WTC11 (cell line): ENCODE measurements at places on chromosomes 7 and 10. TPM values are rescaled to one million over a fixed set of nuclear protein-coding genes. Genes with fewer than 3 reads are reported as not detected.
A peak's percentile ranks its signal among the peaks of the same experiment; 100 is the strongest.

DNA sequence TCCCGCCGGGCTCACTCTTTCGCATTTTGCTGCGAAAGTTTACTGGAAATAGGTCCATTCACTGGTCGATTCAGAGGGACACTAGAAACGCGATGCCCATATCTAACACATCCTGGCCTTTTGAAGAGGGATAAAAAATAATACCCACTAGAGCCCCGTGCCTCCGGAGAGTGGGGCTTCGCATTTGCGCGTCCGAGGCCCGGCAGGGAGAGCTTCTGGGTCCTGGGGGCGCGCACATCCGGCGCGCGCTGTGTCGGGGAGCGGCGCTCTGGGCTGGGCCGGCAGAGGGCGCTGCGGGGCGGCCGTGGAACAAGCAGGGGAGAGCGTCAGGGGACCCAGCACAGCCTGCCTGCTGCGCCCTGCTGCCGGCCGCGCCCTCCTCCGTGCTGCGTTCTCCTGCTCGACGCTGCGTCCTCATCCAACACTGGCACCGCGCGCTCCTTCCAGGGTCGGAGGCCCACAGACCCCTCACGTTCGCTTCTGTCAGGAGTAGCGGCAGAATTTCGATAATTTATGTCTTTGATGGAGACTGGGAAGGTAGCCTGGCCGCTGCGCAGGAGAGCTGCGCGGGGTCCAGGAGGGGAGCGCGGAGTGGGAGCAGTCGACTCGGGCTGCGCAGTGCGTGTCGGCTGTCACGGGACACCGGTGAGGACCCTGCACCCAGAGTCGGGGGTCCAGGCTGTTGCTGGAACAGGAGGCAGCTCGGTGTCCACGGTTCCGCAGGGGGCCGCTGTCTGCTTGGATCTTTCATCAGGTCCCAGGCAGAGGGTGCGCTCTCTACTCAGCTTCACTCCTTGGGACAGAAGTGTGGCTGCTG is 41.5 kb upstream of the ZNF32 start:
- DNase-seq, result peak; percentile 87

CALCR gene
- 0.81 to 1.3 TPM (median 1.2 TPM) in 3 replicates for total RNA-seq

DNA sequence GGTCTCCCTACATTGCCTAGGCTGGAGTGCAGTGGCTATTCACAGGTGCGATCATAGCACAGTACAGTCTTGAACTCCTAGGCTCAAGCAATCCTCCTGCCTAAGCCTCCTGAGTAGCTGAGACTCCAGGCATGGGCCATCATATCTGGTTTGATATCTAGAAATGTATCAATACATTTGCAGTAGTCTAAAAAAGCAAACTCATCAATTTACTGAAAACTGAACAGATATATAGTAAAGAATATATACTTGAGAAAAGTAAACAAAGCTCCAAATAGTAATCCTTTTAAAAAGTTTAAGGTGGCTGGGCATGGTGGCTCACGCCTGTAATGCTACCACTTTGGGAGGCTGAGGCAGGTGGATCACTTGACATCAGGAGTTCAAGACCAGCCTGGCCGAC is 57.1 kb upstream of the KMT2C start:
- DNase-seq, result no peak

- no peak for DNase-seq
Observed at GRCh38 chr10:52984169-52984568, 211.6 kb upstream of the MBL2 start.

C7orf25 gene
- 4.7 to 5.5 TPM (median 5.5 TPM) in 3 replicates for total RNA-seq

SFTPA1 gene
- total RNA-seq, result 3.8 to 7.6 TPM (median 4.4 TPM) in 3 replicates

DNA sequence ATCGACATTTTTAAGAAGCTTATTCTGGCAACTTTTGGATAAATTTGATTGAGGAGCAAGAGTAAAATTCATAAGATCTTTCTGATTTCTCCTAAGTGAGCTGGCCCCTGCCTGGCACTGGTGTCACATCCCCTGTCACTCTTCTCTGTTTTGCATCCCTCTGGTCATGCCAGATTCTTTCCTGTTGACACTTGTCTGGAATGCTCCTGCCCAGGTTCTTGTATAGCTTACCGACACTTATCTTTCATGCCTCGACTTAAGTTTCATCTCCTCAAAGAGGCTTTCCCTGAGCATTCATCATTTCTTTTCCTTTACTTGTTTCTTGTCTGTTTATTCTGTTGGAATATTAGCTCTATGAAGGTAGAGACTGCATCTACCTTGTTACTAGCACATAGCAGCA is 22.2 kb upstream of the AASS start:
- no peak for DNase-seq

GRCh38 chr10:75191821-75192568 is 18.6 kb upstream of the VDAC2 start:
- DNase-seq, result no peak

GRCh38 chr7:73717991-73718405 is 1.5 kb downstream of the STX1A start:
- no peak for DNase-seq

DNA sequence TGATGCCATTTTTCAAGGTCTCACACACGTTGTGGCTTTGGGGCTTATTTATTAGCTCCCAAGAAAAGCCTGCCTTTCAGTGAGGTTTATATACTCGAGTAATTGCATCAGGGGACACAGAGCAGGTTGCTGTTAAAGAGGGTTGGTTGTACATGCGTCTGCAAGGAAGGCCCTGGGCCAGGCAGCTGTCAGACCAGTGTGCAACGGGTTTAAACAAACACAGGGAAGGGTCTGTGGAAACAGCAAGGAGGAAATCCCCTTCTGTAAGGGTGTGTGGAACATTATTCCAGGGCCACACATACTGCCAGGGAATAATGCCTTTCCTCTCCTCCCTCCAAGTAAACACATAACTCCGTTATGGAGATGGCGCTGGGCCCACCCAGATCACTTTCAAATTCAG is 1.7 kb upstream of the CHST15 start:
- DNase-seq, result no peak

DNA sequence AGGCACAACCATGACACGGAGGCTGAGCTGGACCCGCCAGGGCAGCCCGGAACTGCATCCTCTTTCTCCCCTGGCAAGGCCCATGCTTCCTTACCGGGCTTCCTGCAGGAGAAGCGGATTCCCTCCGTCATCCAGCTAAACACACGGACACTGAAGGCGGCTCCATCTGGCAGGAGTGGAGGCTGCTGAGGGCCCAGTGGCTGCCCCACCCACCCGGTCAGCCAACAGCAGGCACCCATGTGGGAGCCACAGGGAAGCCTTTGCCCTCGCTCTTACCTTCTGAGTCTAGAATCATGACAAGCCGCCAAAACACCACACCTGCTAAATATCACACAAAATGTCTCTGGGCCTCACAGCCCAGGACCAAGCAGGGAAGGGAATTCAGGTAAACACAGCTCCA is 321.6 kb upstream of the RNF32 start:
- DNase-seq, result no peak

ZPBP gene
- not detected in 3 replicates for total RNA-seq

DNA sequence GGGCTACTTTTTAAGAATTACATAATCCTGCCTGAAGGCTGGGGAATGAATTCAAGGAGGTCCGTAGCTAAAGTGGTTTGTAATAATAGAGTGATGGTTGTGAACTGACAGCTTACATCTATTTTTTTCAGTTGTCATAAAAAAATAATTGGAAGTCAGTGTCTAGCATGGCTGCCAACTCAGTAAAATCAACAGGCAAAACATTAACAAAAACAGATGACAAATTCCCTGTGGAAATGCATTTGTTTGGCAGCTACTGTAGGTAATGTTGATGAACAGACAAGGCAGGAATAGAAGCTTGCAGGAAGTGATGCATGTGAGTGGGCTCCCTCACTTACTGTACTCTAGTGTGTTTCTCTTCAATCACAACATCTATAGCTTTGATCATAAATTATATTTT is 766.0 kb upstream of the POT1 start:
- no peak for DNase-seq

GPR26 gene
- 0.05 to 0.07 TPM (median 0.07 TPM) in 3 replicates for total RNA-seq

DNA sequence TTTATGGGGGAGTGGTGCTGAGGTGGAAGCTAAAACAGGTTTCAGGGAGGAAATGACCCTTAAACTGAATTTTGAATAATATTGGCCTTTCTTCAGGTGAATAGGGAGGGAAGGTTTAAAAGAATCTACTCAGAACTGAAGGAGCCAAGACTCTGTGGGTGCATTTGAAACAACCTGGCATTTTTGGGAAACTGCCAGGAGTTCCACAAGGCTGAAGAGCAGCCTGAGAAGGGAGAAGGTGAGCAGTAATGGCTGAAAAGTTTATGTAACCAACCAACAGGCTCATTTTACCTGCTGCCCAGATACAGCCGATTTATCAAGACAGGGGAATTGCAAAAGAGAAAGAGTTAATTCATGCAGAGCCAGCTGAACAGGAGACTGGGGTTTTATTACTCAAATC is 4.0 kb upstream of the PANK1 start:
- no peak for DNase-seq
